Vagina (tissue), 2 donors: ENCODE measurements at places on chromosomes 11 and 22.
A peak's percentile ranks its signal among the peaks of the same experiment; 100 is the strongest.

- H3K36me3 ChIP-seq: no peaks in the 10 kb centered on the region
- no peaks in the 10 kb centered on the region for H3K27me3 ChIP-seq
- no peak for DNase-seq
- H3K27ac ChIP-seq: no peak overlapping the region
Observed at GRCh38 chr11:79076526-79077115, 364.2 kb downstream of the TENM4 start.

DNA sequence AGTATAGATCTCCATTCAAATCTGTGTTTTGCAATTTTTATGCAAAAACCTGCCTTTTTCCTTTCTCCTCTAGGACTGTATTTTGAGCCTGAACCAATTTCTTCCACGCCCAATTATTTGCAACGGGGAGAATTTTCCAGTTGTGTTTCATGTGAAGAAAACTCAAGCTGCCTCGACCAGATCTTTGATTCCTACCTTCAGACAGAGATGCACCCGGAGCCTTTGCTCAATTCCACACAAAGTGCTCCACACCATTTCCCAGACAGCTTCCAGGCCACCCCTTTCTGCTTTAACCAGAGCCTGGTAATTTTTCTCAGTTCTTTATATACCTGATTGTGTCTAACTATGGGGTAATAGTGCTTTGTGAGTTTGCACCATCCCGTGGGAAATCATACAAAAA, 8.0 kb downstream of the POU2AF3 start:
- H3K27me3 ChIP-seq: no peaks in the 10 kb centered on the region
- no peak for DNase-seq
- H3K4me1 ChIP-seq: no peaks in the 10 kb centered on the region
- H3K4me3 ChIP-seq: no peak overlapping the region

DNA sequence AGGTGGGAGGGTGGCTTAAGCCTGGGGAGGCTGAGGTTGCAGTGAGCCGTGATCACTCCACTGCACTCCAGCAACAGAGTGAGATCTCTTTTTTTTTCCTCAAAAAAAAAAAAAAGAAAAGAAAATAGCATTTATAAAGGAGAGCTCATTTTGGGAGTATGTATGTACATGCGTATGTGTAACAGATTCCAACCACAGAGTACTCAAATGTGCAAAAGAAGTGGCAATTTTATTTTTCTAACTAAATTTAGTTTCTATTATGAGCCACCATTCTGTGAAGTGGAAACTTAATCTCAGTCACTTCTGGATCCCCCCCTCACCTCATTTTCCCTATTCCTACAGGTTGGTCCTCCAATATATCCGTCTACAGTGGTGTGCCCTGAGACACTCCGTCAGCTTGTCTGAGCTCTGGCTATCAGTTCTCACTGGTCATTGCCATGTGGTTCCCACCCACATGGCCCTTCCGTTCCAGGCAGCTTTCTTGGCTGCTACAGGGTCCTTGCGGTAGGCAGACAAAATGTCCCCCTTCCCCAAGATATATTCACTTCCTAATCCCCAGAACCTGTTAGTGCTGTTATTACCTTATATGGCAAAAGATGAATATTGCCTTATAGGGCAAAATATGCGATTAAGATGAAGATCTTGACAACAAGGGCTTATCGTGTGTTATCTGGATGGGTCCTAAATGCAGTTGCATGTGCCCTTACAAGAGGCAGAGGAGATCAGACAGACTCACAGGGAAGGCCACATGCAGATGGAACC, 35.8 kb upstream of the TSKU start:
- H3K27ac ChIP-seq: no peak overlapping the region
- no peak for DNase-seq
- no peaks in the 10 kb centered on the region for H3K27me3 ChIP-seq
- no peaks in the 10 kb centered on the region for H3K36me3 ChIP-seq
- no peak overlapping the region for H3K4me3 ChIP-seq

GRCh38 chr11:29616611-29617010, 400.2 kb downstream of the KCNA4 start:
- H3K27me3 ChIP-seq: no peaks in the 10 kb centered on the region
- H3K36me3 ChIP-seq: no peaks in the 10 kb centered on the region
- no peak overlapping the region for H3K4me3 ChIP-seq
- H3K27ac ChIP-seq: no peak overlapping the region
- no peaks in the 10 kb centered on the region for H3K4me1 ChIP-seq

DNA sequence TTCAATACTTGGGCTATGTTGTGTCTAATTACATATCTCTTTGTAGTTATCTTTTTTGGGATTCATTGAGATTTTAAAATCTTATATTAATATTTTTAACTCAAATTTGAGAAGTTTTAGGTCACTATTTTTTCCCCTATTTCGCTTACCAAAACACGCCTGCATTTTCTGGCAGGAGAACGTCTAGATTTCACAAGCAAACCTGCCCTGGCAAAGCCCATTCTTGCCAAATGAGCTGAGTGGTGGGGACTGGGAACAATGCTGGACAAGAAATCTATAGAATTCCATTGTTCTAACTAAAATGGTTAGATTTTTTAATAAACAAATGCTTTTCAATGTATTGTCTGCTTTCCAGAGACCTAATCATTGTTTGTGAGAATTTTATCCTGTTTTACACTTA, 1283.7 kb upstream of the RAG2 start:
- DNase-seq: no peak
- no peak overlapping the region for H3K27ac ChIP-seq
- H3K36me3 ChIP-seq: no peaks in the 10 kb centered on the region
- H3K27me3 ChIP-seq: no peaks in the 10 kb centered on the region
- no peak overlapping the region for H3K4me3 ChIP-seq

GRCh38 chr22:40412441-40412840, 42.0 kb downstream of the SGSM3 start:
- no peaks in the 10 kb centered on the region for H3K4me1 ChIP-seq
- H3K36me3 ChIP-seq: peaks cover 47% of the 10 kb centered on the region
- no peak for DNase-seq
- no peak overlapping the region for H3K27ac ChIP-seq

DNA sequence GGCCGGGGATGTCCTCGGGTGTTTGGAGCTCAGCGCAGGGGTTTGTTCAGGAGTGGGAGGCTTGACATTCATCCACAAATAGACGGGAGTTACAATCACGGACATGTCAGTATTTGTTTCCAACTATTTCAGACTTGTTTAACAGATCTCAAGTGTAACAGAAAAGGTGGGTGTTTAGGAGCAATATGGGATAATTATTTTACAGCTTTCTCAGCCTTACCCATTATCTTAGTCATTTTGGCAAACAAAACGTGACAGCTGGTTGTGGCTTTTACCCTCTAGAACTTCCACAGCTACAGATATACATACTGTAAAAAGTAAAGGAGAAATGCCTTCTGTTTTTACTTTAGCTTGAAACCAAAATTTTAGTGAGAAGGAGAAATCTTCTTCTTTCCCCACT, 178.7 kb upstream of the TMEM45B start:
- peaks cover 18% of the 10 kb centered on the region for H3K4me1 ChIP-seq
- no peak overlapping the region for H3K27ac ChIP-seq
- no peak for DNase-seq
- H3K27me3 ChIP-seq: no peaks in the 10 kb centered on the region
- no peak overlapping the region for H3K4me3 ChIP-seq

DNA sequence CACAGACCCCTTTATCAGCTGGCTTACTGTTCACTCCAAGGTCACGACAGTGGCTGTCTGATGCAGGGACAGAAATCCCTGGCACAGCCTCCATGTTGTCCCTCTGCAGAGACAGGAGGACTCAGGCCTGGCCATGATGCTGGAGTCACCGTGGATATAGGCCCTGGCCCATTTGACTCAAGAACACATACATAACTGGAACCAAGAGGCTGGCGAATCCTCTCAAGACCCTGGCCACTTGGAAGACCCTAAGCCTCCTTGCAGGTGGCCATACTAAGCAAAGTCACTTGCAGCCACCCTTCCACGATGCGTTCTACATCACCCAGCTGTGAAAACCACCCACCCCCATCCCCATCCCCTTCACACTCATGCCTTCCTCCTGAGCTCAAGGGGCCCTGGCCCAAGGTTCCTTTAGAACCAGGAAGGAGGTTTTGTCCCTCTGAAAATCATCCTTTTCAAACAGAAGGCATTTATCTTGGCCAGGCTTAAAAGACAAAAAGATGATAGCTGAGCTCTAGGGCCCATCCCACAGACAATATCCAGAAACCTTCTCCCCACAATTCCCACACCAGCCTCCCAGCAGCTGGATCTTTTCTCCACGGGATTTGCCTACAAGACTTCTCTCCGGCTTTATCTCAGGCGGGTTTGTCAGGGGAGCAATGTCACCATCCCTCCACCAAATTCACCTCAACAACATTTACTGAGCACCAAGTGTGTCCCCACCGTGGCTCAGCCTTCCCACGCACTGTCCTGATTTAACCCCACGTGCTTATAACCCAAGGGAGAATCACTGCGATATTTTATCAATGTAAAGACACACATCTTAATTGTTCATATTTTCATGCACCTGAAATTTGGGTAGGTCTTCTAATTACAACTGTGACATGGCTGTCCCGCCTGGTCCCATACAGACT, 123.4 kb upstream of the SERPIND1 start:
- H3K36me3 ChIP-seq: no peaks in the 10 kb centered on the region
- no peak overlapping the region for H3K4me3 ChIP-seq
- H3K27me3 ChIP-seq: no peaks in the 10 kb centered on the region
- DNase-seq: peak; percentile 37
- no peak overlapping the region for H3K27ac ChIP-seq
- H3K4me1 ChIP-seq: no peaks in the 10 kb centered on the region

DNA sequence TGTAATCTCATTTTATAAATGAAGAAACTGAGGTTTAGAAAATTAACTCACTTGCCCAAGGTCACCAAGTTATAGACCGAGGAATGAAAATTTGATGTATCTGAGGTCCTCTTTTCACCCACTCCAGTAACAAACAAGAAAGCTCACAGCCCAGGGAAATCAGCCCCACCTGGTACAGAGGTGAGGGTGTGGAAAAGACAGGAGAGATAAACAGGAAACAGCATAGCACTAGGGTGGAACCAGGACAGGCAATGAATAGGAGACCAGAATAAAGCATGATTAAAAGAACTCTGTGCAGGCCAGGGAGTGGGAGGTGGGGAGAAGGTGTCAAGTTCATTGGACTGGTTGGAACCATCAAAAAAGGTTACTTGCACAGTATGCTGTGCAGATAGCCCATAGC, 46.2 kb upstream of the SMCO4 start:
- no peaks in the 10 kb centered on the region for H3K27me3 ChIP-seq
- H3K36me3 ChIP-seq: no peaks in the 10 kb centered on the region

DNA sequence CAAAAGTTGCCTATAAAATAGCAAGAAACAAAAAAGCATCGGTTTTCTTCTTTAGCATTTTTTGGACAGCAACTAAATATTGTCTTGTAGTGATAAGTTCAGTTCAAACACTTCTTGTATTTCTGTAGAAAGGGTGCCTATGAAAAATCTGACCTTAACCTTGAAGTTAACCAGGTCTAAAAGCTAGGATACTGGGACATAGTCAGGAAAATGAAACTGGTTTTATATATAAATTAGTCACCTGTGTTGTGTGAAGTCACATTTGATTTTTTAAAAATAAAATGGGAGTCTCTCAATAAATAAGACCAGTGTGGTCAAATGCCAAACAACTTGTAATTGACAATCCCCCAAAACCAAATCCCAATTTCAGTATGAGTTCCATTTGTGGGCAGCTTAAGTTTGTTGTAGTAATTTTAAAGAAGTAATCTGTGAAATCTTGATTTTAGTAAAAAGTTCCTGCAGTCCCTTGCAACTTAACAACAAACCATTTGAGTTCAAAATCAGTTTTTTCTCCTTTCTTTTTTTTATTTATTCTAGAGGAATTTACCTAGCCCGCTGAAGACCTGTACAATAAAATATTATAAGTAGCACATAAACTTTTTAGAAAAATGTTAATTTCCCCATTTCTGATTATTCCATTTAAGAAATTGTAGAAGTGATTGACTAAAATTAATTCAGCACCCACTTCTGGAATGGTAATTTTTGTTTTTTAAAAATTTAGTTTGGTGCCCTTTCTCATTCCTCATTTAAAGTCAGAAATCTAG, 84.5 kb upstream of the PPARA start:
- H3K4me1 ChIP-seq: peaks cover 73% of the 10 kb centered on the region
- peak overlapping the region; percentile 37 for H3K4me3 ChIP-seq
- peak overlapping the region; percentile 100 for H3K27ac ChIP-seq

GRCh38 chr11:119015054-119015611, 3.0 kb downstream of the RPS25 start:
- no peaks in the 10 kb centered on the region for H3K27me3 ChIP-seq
- H3K4me3 ChIP-seq: no peak overlapping the region
- H3K27ac ChIP-seq: no peak overlapping the region
- H3K36me3 ChIP-seq: peaks cover 54% of the 10 kb centered on the region
- peaks cover 37% of the 10 kb centered on the region for H3K4me1 ChIP-seq

GRCh38 chr11:122004446-122004845, 111.6 kb downstream of the BLID start:
- no peaks in the 10 kb centered on the region for H3K36me3 ChIP-seq
- no peaks in the 10 kb centered on the region for H3K27me3 ChIP-seq
- no peaks in the 10 kb centered on the region for H3K4me1 ChIP-seq

GRCh38 chr11:67054836-67055523, 1.7 kb upstream of the RHOD start:
- H3K4me1 ChIP-seq: peaks cover 14% of the 10 kb centered on the region
- peak overlapping the region; percentile 85 for H3K27ac ChIP-seq

DNA sequence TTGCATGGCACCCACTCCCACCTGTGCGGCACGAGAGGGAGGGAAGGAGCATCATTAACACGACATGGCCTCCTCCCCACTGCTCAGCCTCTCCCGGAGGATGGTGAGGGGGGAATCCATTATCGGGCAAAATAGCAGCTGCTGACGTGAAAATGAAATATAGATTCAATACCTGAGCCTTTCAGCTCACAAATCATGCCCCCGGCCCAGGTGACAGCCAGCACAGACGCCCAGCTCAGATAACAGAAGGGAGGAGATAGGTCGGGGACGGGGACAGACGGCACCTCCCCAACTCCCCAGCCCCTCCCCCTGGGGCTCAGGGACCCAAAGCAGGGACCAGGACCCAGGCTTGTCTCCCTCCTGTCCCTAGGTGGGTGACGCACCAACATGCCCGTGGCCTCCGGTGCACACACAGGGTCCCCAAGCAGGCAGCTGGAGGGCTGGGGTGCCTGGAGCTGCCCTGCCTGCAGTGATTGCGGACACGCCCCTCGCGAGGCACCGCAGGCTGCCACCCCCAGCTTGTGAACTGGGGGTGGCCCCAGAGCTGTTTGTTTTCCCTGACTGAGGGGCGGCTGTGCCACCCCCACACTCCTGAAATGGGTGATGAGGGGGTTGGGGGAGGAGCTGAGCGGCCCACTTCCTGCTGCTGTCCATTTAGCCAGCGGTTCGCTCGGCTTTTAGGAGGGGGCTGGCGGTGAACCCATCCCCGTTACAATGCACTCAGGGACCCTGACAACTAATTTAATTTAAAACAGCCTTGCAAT, 31.7 kb downstream of the FLRT1 start:
- H3K4me3 ChIP-seq: no peak overlapping the region
- H3K27ac ChIP-seq: no peak overlapping the region
- H3K36me3 ChIP-seq: no peaks in the 10 kb centered on the region

GRCh38 chr11:5592615-5593014, 3.8 kb upstream of the TRIM6 start:
- DNase-seq: no peak
- H3K27ac ChIP-seq: no peak overlapping the region
- no peak overlapping the region for H3K4me3 ChIP-seq
- peaks cover 4% of the 10 kb centered on the region for H3K4me1 ChIP-seq

GRCh38 chr11:95541715-95542114, 247.9 kb downstream of the FAM76B start:
- no peak for DNase-seq
- H3K27ac ChIP-seq: no peak overlapping the region
- H3K36me3 ChIP-seq: no peaks in the 10 kb centered on the region
- H3K4me1 ChIP-seq: no peaks in the 10 kb centered on the region
- no peaks in the 10 kb centered on the region for H3K27me3 ChIP-seq
